ENCODE measurements at places on chromosomes 16 and 17. TPM values are rescaled to one million over a fixed set of nuclear protein-coding genes. Genes with fewer than 3 reads are reported as not detected.

The DPEP3 gene
- total RNA-seq: 0.63 TPM

The CCL11 gene
- 37.2 TPM for total RNA-seq

The SHISA6 gene
- total RNA-seq: 0.28 TPM

The MEOX1 gene
- total RNA-seq: 56.6 TPM

The MED13 gene
- 79.8 TPM for total RNA-seq

The KRT25 gene
- total RNA-seq: not detected

The ABCC1 gene
- total RNA-seq: 53.2 TPM

The GPR139 gene
- not detected for total RNA-seq

The ZFPM1 gene
- total RNA-seq: 0.50 TPM

DNA sequence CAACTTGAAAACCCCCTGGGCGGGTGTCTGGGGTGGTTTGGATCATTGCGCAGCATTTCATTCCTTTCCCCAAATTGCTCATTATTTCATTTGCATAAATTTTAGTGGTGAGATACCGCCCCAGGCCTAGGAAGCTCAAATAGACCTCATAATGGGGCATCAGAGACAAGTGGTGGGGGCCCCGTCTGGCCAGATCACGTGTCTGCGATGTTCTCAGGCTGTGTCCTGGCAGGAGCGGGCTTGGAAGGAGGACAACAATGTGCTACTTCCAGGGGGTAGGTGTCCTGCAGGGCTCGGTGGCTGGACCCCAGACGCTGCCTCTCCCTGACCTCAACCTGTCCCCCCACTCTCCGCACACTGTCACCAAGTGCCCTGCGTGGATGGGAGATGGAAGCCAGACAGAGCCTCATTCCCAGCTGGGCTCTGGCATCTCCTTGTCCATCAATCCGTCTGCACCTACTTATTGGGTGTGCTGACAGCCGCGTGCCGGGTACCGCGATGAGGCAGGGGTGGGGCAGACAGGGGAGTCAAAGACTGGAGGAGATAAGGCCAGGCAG, 116.9 kb downstream of the NTN1 start:
- DNase-seq: no peak

DNA sequence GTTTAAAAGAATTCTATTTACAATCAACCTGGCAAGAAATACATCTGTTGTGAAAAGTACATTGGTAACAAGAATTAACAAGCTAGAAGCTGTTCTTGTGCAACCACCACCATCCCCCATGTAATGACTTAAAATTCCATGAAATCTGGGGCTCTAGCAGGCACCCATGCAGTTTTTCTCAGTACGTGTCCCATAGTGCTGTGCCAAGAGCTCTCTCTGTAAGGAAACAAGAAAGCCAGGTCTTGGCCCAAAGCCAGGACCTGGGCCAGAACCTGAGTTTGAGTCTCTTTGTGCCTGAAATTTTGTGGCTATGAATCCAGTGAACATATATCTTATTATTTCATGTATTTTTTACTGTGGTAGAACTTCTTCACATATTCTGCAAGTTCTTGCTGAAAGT, 46.6 kb downstream of the NUP93 start:
- DNase-seq: no peak

DNA sequence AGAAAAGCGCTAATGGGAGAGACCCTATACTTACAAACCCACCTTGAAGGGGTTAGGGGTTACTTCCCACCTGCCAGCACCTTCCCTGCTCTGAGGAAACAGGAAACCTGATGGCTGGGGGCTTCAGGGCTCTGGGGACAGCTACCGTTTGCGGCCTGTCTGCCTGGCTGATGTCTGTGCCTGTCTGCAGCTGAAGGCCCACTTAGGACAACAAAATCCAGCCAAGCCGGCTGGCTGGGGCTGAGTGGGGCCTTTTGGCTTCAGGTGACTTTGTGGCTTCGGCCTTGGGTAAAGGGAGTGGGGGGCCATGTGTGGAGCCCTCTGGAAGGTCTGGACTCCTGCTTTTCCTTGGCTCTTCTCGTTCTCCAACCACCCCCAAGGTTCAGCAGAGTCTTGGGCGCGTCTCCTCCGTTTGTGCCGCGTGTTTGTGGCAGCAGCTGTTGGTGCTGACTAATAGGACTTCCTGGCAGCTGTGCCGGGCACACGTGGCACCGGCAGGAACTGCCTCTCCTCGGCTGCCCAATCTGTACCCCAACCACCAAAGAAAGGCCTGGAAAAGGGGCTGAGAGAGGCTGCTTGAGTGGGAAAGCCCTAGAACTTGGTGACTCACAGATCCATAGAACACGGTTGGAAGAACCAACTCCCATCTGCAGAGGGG, 186.7 kb downstream of the MSI2 start:
- no peak for DNase-seq

GRCh38 chr17:83144421-83145357, 65.3 kb downstream of the METRNL start:
- DNase-seq: no peak

DNA sequence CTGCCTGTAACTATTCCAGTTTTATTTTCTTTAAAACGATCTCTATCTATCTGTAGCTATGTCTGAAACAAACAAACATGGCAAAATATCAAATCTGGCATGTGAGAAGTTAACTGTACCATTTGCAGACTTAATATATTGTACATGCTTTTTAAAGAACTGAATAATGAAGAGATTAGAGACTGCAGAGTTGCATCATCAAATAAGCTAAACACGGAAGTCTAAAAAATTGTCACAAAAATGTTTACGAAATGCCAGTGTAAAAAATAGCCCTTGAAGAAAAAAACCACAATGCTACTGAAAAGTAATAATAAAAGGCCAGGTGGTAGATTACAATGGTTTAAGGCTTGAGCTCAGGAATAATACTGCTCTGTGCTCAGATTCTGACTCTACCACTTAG, 43.1 kb downstream of the HS3ST3A1 start:
- no peak for DNase-seq

GRCh38 chr17:726271-726919, 6.0 kb upstream of the TLCD3A start:
- DNase-seq: no peak

DNA sequence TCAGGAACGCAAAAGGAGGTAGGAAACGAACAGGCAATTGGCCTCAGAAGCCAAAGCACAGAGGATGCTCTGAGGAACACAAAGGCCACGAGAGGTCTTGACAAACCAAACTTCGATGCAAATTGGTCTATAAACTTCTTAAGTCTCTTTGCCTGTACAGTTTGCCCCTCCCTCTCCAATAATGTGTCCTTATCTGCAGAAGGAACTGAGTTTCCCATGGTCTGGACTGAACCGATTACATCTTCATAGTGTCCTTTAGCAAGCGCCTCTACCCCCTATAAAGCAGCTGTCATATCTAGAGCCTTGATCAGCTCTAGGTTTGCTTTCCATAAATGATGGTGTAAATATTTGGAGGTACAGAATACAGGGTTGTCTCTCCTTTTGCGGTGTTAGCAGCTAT, 3.1 kb upstream of the CDRT4 start:
- no peak for DNase-seq

- no peak for DNase-seq
Observed at GRCh38 chr17:50938821-50939541, 72.8 kb upstream of the TOB1 start.

DNA sequence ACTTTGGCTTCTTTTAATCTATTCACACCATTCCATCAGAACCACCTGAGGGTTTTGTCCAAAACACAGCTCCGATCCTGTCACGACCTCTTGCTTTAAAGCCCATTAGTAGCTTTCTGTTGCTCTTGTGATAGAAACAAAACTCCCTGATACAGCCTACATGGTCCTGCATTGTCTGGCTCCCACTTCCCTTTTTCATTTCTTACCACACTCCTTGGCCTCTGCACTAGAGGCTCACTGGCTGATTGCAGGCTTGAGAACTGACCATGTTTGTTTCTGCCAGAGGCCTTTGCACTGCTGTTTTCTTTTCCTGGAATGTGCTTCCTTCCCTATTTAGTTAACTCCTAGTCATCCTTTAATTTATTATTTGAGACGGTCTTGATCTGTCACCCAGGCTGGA, 23.7 kb downstream of the IST1 start:
- no peak for DNase-seq

DNA sequence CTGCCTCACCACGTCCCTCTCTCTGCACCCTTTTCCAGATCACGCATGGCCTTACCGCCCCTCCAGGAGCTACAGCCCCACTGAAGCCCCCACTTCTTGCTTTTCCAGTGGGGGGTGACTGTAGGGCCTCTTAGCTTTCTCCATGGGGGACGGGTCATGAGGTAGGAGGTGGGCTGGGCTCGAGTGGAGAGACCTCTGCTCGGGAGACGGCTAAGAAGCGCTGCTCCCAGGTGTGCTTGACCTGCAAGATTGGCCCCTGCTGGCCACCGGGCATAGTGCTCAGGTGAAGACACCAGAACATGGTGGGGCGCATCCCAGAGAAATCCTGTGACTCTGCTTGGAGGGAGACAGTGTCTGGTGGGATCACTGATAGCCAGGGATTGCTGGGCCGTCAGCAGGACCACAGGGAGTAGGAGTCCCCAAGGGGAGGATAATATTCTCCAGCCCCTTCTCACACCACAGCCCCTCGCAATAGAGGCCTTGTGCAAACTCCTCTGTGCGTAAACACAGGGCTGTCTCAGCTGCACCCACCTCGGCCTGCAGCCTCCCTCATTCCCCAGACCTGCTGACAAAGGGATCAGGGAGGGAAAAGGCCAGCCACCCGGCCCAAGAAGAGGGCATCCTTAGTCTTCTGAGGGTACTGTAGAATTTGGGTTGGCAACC, 8.9 kb upstream of the GALK1 start:
- no peak for DNase-seq

GRCh38 chr16:64596196-64596595, 525.7 kb downstream of the CDH11 start:
- no peak for DNase-seq

GRCh38 chr17:33520426-33521330, 227.6 kb upstream of the ASIC2 start:
- peak; percentile 29 for DNase-seq

DNA sequence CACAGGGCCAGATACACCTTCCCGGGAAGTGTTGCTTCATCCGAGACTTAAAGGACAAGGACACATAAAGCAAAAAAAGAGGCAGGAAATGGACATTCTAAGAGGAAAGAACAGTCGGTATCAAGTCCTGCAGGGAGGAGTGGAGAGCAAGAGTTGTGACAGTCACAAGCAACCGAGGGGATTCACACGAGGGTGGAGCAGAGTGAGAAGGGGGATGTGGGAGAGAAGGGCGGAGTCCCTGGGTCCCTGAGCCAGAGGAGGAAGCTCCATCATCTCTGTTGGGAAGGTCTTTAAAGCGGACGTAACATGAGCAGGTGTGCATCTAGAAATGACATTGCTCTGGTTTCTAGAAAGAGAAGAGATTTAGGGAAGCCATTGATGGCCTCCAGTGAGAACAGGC, 47.1 kb downstream of the AIPL1 start:
- no peak for DNase-seq

GRCh38 chr17:78905116-78905515, 2.1 kb upstream of the CEP295NL start:
- DNase-seq: no peak
